ENCODE measurements at places on chromosomes 4 and X.

GRCh38 chrX:42119076-42119475 is 195.7 kb upstream of the CASK start:
- no peak for DNase-seq

GRCh38 chrX:74251006-74251930 is 52.7 kb upstream of the ZCCHC13 start:
- no peak for DNase-seq

DNA sequence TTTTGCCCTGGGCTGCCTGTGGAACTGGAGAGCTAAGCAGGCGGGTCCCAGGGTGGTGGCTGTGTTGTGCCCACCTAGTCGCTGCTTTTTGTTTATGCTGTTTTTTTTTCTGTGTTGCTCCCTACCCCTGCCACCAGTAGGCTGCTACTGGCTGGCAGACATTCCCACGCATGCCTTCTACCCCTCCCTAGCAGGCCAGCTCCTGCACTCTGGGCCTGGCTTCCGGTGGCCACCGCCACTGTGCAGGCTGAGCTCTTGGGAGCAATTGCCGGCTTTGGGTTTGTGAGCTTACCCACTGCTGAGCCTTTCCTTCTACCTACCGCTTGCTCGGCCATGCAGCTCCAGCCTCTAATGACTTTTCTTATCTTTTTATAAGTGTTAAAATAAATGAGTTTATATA is 57.6 kb downstream of the RBM46 start:
- no peak for DNase-seq

- no peak for DNase-seq
Observed at GRCh38 chrX:40310016-40310415, 212.3 kb upstream of the BCOR start.

DNA sequence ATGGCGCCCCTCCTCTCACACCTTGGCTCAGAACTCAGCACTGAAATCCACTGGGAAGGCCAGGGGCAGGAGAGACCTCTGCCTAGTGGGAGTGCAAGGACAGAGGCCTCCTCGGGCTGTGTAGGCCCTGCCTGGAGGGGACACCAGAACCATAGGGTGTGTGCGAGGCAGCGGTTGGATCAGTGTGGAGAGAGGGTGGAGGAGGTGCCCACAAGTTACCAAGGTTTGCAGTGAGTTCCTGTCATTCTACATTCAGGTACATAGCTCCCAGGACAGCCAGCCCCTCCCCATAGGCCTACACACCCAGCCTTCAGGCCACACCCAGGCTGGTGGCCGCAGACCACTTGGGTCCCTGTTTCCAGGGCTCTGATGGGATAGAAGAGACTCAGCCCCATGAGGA is 19.2 kb upstream of the SPON2 start:
- no peak for DNase-seq

GRCh38 chr4:138938366-138938690 is 77.3 kb upstream of the NOCT start:
- DNase-seq, result no peak

DNA sequence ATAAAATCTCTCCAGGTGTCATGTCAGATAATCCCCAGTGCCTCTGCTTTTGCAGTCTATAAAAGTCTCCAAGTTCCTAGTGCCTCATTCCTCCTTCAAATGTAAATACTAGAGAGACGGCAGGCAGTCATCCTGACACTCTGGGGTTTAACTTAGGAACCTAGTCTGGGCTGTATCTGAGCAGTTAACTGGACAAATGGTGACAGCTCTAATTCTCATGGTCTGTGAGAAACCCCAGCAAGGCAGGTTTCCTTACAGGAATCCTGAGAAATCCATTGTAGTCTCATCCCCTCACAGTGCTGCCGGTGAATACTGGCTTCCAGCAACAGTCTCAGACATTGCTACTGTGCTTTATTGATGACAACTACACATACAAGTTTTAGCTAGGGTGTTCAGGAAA is 246.8 kb downstream of the SNCA start:
- no peak for DNase-seq

- DNase-seq, result no peak
Observed at GRCh38 chr4:23930750-23931488, 41.1 kb upstream of the PPARGC1A start.

DNA sequence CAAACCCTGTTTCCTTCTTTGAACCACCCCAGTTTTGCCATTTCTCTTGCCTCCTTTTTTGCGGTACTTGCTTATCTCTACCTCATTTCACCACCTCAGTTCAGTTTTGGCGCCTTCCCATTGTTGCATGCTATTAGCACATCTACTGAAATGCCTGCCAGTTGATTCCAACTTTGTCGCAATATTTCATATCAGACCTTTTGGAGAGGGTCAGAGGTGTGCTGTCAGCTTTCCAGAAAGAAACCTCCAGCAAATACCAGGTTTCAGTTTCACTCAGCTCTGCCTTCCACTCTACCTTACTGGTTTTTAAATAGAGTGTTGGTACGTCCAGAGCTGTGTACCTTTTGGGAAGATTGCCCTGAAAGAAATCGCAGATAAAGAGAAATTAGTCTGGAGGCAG is 91.9 kb upstream of the CPEB2 start:
- DNase-seq, result no peak

DNA sequence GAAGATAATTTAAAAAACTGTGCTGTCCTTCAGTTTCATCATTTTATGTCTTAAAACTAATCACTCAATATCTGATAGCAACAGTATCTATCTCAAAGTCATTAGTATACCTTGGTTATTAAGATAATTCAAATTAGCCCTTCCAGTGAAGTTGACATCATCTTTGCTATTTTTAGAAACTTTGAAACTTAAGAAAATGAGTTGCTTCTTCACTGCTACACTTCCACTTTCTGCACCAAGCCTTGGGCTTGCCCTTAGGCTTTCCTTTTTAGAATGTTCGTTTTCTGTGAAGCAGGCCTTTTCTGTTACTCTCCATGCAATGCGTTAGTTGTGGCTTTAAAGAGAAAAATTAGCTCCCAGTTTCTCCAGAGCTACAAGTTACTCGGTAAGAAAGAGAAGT is 4.4 kb upstream of the VAMP7 start:
- DNase-seq, result no peak

GRCh38 chr4:160825644-160826338 is 1338.0 kb downstream of the FSTL5 start:
- no peak for DNase-seq

- no peak for DNase-seq
Observed at GRCh38 chr4:82230306-82230705, 143.5 kb downstream of the HNRNPD start.

DNA sequence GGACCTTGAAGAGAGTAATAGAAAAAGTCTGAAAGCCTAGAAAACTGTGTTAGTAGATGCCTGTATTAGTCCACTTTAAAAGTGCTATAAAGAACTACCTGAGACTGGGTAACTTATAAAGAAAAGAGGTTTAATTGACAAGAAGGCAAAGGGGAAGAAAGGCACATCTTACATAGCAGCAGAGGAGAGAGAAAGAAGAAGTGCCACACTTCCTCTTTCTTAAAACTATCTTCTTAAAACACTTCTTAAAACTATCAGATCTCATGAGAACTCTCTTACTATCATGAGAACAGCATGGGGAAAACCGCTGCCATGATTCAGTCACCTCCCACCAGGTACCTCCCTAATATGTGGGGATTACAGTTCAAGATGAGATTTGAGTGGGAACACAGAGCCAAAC is 18.8 kb upstream of the COL25A1 start:
- no peak for DNase-seq

DNA sequence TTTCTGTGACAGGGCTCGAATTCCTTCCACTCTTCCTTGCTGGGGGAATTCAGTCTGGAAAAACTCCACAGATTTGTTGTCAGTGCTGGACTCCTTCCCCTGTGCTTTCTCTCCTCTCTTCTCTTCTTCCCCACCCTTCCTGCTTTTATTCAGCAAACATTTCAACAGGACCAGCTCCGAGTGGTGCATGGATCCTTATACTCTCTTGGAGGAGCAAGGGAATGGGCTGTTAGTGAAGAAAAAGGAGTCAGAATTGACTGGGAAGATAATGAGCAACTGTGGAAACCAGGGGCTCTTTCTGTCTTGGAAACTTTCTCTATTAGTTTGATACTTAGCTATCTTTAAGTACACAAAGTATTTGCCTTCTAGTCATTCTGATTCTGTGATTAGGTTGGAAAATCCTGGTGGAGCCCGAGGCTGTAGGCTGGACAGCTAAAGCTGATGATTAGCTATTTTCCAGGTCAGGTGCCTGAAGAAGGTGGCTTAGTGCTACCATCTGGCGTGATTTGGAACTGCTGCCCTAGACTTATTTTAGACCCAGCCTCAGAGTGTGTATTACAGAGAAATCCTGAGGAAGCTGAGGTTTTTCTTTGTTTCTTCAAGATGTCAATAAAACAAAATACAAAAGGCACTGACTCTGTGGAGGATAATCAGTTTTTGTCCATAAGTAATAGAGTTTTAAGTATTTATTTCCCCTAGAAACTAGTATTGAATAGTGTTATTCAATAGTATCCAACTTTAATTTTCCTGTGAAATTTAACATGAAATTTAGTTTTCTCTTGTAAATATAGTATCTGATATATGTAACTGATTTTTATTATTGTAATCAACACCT is 38.4 kb downstream of the NAP1L5 start:
- DNase-seq, result no peak

DNA sequence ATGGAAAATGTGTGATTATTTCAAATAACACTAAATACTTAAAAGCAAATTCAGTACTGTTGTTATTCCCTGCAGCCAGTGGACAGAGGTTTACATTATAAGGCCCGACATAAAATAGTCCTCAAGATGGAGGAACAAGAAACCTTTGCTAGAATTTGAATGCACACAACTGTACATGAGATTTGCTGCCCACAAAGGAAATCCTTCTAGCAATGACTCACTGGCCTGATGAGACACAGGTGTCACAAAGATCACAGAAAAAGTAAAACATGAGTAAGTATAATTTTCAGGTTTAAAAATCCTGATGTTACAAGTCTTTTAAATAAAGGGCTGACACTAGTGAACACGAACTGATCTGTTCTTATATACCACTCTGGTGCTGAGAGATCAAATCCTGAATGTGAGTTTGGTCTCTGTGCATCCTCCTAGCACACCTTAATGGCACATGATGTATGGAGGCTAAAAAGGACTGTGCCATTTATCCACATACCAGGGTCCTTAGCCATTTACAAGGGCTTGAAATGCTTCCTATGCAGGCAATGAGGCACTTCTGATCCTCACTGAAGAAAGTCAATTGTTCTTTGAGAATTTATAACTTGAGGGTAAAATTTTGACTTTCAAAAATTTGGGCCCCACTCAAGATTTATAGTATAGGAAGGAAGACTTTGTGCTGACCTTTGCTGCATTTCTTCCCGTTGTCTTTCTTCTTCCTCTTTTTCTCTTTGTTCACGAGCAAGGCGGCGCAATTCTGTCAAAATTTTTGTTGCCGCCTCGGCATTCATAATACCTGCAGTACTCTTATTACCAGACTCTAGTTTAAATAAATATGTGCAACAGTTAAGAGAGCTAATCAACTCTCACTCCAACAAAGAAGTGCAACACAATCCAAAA is 23.0 kb downstream of the MAP7D3 start:
- no peak for DNase-seq

GRCh38 chr4:148069086-148069894 is 337.4 kb downstream of the ARHGAP10 start:
- no peak for DNase-seq

DNA sequence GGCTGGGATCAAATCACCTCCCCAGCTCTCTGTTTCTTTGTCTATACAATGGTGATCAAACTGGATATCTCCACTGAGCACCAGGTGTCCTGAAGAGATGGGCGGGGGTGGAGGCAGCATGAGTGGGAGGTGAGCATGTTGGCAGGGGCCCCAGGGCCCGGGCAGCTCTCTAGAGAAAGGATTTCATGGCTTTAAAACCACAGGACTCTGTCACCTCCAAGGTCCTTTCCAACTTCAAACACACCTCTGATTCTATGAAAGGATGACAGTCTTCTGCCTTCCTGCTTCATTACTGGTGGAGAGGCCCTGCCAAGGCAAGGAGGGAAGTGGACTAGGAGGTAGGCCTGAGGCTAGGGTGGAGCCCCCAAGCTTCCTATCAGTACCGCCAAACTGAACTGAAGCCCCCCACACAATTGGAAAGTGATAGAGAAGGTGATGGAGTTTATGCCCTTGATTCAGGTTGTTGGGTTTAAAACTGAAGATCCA is 38.6 kb downstream of the TRIM2 start:
- DNase-seq, result no peak

- DNase-seq, result no peak
Observed at GRCh38 chr4:97496298-97496873, 646.9 kb downstream of the STPG2 start.

GRCh38 chrX:48937054-48937907 is 18.5 kb upstream of the PIM2 start:
- peak; percentile 80 for DNase-seq

GRCh38 chr4:13615161-13615560 is 12.4 kb downstream of the BOD1L1 start:
- DNase-seq, result no peak

- DNase-seq, result no peak
Observed at GRCh38 chrX:47748576-47748975, 88.1 kb upstream of the ZNF81 start.

DNA sequence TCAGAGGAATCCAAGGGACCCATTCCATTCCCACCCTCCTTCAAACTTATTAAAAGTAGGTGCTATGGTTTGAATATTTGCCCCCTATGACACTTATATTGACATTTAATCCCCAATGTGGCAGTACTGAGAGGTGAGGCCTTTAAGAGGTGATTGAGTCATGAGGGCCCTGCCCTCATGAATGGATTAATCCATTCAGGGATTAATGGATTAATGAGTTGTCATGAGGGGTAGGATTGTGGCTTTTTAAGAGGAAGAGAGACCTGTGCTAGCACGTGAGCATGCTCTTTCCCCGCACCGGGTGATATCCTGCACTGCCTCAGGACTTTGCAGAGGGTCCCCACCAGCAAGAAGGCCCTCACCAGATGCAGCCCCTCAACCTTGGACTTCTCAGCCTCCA is 50.1 kb downstream of the IRF2 start:
- no peak for DNase-seq

GRCh38 chrX:125621588-125621927 is 301.9 kb downstream of the TEX13C start:
- no peak for DNase-seq

GRCh38 chrX:70338290-70338689 is 48.4 kb downstream of the KIF4A start:
- DNase-seq, result no peak

DNA sequence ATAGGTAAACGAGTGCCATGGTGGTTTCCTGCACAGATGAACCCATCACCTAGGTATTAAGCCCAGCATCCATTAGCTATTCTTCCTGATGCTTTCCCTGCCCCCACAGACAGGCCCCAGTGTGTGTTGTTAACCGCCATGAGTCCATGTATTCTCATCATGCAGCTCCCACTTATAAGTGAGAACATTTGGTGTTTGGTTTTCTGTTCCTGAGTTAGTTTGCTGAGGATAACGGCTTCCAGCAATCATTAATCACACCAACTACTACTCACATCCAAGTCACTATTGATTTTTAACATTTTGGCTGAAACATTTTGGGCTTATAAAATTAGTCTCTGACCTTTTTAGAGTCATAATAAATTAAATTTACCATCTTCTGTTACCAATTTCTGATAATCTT is 205.3 kb downstream of the SPOCK3 start:
- DNase-seq, result no peak

- DNase-seq, result no peak
Observed at GRCh38 chr4:75741027-75741426, 16.6 kb downstream of the USO1 start.

GRCh38 chr4:120718979-120719566 is 203.5 kb downstream of the PRDM5 start:
- DNase-seq, result no peak

GRCh38 chr4:75708218-75708691 is 16.1 kb upstream of the USO1 start:
- no peak for DNase-seq

GRCh38 chrX:42096265-42096920 is 173.0 kb upstream of the CASK start:
- no peak for DNase-seq
